ENCODE measurements at places on chromosomes 13 and 19.

- DNase-seq = no peak
Measured at GRCh38 chr19:38316477-38317067, 825 bp upstream of the YIF1B start.

GRCh38 chr19:48719263-48720171 is at the start of gene MAMSTR:
TSS of gene MAMSTR (minus strand) at chr19:48719725. CDS start at chr19:48719031, 694 bp downstream.
- no peak for DNase-seq

DNA sequence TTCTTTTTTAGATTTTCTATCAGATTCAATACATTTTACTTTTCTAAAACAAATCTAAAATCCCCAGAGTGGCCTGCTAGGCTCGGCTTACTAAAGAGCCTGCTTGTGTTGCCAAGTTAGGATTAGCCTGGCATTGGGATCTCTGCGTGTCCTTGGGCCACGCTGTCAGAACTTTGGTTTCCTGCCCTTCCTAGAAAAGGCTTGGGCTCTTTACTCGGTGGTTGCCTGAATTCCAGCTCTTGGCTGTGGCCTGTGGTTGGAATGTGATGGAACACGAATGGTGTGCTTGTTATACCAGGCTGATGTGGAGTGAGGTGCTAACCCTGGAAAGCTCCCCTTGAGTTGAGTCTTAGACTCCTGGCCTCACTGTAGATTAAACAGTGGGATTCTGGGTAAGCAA is 8.5 kb downstream of the SPATA13 start:
- no peak for DNase-seq

- no peak for DNase-seq
Measured at GRCh38 chr19:37998801-37999308, 91.8 kb downstream of the SIPA1L3 start.

DNA sequence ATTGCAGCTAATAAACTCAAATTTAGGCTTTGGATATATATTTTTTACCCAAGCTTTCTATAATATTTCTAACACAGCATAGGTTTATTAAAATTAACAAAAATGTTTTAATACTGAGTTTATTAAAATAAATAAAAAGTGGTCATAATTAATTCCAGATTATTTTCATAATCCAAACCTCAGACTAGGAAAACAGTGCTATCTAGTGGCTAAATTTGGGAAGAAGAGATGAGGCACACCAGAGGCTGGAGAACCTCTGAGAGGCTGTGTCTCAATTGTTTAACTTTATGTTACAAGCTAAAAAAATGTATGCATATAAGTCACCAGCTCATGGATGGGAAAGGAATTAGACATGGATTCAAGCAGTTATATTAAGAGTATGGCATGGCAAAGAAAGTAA is 392.5 kb downstream of the DIAPH3 start:
- DNase-seq = no peak

DNA sequence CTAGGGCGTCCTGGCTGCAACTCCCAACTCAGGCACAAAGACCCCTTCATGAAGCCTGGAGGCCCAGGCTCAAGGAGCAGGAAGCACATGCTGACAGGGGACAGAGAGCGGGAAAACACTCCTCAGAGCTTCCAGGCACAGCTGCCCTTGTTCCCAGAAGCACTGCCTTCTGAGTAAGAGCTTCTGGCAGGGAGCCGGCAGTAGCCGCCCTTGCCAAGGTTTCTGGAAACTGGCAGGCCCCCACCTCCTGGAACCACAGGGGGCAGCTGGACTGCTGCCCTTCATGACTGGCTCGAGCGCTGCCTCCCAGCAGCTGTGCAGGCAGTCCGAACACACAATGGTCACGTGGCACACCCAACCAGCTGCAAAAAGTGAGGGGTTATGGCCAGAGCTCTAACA is 33.6 kb upstream of the EPHX3 start:
- no peak for DNase-seq

DNA sequence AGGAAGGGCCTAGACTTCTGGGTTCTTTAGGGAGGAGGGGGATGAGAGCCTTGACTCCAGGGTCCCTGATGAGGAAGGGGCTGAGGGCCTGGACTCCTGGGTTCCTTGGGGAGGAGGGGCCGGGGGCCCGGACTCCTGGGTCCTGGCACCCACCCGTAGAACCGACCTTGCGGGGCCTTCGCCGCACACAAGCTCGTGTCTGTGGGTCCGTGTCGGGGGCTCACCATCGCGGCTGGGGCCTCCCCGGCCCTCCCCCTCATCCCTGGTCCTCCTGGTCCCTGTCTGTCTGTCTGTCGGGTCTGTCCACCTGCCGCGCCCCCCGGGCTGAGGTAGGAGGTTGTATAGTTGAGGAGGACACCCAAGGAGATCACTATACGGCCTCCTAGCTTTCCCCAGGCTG is 662 bp upstream of the SPACA6 start:
- DNase-seq = no peak

GRCh38 chr19:56476651-56477428 is at the start of gene ZNF667:
TSS of gene ZNF667 (minus strand) at chr19:56477345. CDS start at chr19:56462370, 14,975 bp downstream.
- peak; percentile 54 for DNase-seq

DNA sequence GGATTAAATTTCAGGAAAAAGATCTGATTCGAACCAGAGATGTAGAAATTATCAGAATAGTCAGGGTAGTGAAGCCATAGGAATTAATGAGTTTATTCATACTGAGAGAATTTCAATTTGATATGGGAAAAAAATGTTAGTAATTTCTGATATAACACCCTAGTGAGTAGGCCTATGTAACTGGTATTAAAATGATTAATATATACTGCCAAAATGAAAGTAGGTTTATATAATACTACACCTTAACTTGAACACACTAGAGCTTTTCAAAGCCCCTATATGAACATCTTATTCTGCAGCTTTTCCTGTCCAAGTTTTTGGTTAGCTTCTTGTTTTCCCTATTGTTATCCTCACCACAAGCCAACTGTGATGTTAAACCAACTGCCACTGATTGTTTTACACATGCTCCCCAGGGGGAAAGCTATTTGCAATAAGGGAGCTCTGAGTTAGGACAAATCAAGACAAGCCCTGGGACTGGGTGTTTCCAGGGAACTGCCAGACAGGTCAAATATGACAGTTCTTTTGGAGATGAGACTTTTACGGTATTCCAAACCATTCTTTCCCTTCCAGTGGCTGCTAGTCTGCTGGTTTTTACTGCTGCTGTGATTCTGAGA is 45.3 kb downstream of the FNDC3A start:
- DNase-seq = no peak

- no peak for DNase-seq
Measured at GRCh38 chr13:35723053-35723461, 246.6 kb upstream of the MAB21L1 start.

DNA sequence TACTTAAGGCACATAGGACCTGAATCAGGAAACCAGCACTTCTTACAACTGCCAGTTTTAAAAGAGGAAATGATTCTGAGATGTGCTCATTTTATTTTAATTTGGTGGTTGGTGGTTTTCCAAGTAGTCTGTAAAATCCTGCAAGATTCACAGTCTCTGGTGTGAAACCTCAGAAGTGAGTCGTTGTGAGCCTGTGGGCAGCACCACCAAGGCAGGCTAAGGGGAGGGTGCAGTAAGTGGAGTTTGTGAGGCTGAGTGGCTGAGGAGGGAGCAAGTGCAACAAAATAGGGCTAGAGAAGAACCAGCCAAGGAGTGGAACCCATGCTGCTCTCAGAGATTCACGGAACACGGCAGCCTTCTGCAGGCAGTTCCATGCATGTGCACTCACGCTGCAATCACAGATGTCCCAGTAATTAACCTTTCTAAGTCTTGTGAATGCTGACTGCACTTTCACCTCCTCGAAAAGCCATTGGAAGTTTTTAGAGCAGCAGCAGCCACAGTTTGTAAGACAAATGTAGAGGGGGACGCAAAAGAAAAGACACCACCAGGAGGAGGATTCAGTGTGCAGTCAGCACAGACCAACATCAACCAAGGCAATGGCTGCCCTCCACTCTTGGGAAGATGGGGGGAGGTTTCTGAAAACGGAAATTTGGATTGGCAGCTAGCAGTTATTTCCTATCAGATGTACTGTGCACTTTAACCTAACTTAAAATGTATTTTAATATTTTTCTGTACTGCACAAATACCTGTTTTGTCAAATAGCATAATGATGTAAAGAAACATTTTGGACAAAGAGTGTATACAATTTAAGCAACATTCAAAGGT is 44.9 kb downstream of the ESD start:
- DNase-seq = peak; percentile 89

DNA sequence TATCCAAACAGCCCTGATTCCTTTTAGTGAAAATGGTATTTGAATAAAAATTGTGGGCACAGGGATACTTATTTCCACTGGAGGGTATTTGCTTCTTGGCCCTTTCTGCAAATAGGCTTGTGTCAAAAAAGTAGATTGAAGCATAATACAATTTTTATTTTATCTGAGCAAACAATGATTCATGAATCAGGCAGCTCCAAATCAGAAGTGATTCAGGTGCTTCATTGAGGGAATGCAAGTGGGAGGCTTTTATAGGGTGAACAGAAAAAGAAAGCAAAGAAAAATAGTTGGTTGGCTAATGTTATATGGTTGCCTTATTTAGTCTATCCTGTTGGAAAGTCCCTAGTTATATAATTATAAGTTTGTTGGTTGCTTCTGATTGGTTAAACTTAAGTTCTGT is 117.9 kb downstream of the ITGBL1 start:
- DNase-seq = no peak

DNA sequence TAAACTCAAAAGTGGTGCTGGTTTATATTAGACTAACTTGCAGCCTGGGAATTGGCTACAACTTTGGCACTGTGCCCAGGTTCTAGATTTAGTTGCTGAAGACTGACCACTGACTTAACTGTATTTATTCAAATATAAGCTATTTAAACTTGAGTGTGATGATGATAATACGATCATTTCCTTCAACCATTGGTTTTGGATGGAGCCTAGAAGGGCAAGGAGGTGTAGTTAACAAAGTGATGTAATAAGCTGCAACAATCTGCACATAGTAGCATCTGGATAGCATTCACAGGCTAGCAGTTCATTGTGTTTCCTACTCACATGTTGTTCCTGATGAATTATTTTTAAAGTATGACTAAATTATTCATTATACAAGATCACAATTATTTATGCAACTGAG is 55.2 kb upstream of the DACH1 start:
- DNase-seq = no peak

- DNase-seq = no peak
Measured at GRCh38 chr19:48250290-48251025, 5.3 kb downstream of the CARD8 start.

DNA sequence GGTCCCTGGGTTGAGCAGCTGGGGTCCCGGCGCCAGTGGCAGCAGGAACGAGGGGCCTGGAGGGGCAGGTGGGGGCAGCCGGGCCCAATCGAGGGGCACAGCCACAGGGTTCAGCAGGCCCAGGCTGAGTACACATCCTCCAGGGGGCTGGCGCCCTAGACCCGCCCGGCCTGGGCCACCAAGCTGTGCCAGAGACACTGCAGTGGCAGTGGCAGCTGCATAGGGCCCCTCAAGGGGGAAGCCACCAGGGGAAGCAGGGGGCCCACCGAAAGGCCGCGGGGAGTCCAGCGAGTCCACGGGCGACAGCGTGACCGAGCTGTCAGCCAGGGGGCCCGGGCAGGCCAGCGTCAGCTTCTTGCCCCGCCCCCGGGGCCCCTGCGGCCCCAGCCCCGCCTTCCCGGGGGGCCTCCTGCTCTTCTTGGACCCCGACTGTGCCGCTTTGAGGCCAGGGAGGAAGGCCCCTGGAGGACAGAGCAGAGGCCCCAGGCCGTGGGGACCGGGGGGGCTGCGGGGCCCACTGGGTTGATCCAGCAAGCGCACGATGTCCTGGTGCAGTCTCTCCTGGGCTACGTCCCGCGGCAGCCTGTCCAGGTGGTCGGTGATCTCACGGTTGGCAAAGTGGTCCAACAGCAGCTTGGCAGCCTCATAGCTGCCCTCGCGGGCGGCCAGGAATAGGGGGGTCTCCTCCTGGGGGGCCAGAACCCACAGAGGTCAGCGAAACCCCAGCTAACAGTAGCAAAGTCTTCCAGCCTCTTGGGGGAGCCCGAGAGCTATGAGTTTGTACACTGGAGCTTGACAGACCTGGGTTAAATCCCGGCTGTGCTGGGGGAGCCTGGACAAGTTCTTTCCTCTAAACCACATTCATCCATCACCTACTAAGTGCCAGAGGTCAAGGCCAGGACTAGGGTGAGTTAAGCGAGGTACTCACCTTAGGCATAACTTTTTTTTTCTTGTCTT is 39.5 kb downstream of the NOTCH3 start:
- no peak for DNase-seq

- no peak for DNase-seq
Measured at GRCh38 chr19:32368787-32369186, 23.4 kb downstream of the ZNF507 start.

DNA sequence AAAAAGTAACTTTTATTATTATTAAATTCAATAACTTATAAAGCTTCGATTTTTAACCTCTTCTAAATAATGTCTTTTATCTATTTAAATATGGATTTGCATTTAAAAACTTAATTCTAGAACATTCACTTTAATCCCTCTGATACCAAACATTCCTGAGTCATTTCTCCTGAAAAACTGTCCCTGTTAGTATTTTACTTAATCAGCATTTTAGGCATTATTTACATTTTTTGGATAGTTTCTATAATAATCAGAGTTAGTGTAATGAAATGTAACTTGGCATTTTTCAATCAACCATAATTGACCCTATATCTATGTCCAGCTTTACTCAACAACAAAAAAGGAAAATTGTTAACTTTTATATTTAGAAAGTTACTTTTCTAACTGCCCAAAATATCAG is 428.1 kb downstream of the PCDH17 start:
- DNase-seq = no peak

DNA sequence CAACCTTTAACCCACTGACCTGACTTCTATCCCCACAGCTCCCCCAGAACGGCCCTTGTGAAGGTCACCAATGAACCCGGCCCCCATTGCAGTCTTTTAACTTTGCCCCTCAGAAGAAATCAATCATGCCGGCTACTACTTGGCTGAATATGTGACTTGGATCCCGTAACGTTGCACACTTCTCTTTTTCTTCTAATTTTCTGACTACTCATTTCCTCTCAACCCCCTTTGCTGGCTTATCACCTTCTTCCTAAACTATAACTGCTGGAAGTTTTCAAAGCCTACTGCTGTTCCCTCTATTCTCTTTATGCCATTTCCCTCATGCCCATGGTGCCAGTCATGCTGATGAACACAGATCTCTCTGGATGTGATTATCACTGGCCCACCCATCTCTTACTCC is 367.6 kb downstream of the DNAJC15 start:
- DNase-seq = no peak

DNA sequence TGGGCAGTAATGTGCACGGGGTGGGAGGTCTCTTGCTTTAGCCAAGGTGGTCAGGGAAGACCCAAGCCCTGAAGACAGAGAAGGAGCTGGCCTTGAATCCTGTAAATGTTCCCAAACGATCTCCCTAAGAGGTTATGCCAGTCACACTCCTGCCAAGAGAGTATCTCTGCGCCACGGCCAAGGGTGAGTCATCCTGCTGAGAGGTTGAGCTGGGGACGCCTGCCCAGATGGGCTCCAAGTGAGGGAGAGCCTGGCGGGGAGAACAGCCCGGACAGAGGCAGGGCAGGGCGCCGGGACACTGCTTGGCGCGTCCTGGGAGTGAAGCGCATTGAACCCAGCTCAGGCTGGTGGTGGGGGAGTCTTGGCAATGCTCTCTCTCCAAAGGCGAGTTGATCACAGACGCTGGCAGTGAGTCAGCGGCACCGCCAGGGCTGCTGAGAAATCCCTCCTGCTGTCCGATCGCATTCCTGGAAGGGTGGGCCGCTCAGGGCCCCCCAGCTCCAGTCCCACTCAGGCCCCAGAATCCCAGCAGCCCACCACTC is 16.4 kb downstream of the SULT2B1 start:
- DNase-seq = no peak

Data from activated CD4-positive, alpha-beta T cell treated with anti-CD3 and anti-CD28 coated beads, Interleukin-2, amount 10 ng/mL, durations not matched to agents 24 days and 14 days (primary cell).